ENCODE measurements at places on chromosomes 2 and 18.

DNA sequence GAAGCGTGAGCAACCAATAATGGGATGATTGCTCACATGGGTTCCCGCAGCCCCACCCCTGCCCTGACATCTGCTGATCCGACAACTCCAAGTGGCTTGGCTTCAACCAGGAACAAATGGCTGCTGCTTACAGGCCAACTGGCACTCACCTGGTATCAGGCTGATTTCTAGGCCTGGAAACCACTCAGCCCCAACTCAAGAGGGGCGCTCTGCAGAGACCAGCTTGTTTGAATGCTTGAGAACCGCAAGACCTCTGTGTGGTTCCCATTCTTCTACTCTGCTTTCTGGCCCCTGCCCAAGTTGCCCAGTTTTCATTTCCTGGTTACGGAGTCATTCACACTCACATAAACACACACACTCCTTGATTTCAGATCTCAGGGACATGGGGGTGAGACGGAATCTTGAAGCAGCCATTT, 52.0 kb downstream of the TNP1 start:
- no peak for DNase-seq

GRCh38 chr2:189557373-189557772, 23.2 kb downstream of the SLC40A1 start:
- DNase-seq = no peak

DNA sequence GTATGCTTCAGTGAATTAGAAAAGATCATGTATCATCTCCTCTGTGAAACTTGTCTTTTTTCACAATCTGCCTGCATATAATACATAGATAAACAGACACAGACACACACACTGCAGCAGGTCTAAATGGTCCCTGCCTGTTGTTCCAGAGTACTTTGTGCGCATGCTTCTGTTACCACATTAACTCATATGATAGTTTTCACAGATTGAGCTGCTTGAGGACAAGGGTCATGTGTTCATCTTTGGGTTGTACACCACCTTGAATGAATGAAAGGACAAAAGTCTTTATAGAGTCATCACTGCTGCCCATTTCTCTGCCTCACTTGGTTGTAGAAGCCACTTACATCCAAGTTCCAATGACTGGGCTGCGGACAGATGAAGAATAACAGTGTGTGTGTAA, 72.7 kb upstream of the GLS start:
- no peak for DNase-seq

GRCh38 chr18:22088029-22088428, 81.4 kb upstream of the GATA6 start:
- no peak for DNase-seq

GRCh38 chr2:223019390-223019930, 32.5 kb upstream of the KCNE4 start:
- no peak for DNase-seq

GRCh38 chr2:218658671-218659257, 659 bp downstream of the ZNF142 start:
- DNase-seq = no peak

- no peak for DNase-seq
Measured at GRCh38 chr2:222959358-222959757, 92.6 kb upstream of the KCNE4 start.

GRCh38 chr2:239626961-239627592, 226.3 kb upstream of the HDAC4 start:
- no peak for DNase-seq

- DNase-seq = no peak
Measured at GRCh38 chr2:158174495-158174894, 72.8 kb downstream of the UPP2 start.

DNA sequence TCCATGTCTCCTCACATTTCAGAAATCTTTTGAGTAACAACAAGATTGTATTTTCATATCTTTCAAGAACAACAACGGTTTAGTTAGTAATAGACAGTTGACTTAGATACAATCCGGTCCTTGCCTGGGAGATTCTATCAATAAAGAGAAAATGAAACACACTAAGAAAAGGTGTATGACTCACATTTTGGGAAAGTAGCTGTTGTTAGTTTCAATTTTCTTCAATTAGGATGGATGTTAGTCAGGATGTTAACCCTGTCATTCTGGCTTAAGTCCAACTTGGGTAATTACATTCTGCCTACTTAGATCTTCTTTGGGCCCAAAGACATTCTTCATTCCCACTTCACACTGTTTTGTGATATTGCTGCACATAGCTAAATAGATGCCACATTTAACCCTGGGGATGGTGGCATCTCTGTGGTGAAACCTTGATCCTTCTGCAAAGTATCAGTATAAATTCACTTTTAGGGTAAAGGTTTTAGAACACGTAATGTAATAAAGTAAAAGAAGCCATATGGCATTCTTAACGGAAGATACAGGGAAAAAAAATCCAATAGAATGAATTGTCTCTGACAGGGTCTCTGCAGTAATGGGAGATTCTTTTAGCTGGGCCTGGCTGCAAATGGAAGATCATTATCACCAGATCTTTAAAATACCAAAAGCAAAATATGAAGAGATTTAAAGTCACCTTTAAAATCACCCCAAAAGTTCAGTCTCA, 365.5 kb downstream of the FIGN start:
- no peak for DNase-seq

DNA sequence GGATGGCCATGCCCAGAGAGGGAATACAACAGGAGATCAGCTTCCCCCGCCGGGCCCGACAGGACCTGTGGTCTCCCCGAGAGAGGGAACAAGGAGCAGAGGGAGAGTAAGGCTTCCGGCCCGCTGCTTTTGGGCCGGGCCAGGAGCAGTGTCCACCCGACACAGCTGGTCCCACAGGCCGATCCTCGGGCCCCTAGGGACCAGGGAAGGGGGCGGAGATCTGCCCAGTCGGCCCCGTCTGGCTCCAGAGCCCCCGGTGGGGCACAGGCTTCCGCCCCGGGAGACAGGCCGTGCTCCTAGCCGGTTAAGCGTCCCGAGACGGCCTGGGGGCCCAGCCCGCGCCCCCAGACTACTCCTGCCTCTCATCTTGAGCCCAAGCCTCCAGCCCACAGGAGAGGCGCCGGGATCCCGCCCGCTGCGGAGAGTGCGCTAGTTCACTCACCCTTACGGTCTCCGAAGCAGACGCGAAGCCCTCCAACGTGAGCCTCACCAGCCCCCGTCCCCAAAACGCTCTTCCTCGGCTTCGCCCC, at the start of gene MCFD2:
Gene MCFD2 (minus strand): TSS at position 526 of the 530 bp plus-strand sequence. CDS start 6,635 bp downstream, outside the sequence.
- no peak for DNase-seq

GRCh38 chr2:181058378-181059269, 78.2 kb downstream of the UBE2E3 start:
- DNase-seq = no peak

- DNase-seq = no peak
Measured at GRCh38 chr2:182628916-182629315, 87.1 kb upstream of the DNAJC10 start.

- no peak for DNase-seq
Measured at GRCh38 chr2:127951026-127951425, 65.3 kb upstream of the AMMECR1L start.

GRCh38 chr2:188415754-188416083, 124.0 kb downstream of the GULP1 start:
- DNase-seq = no peak

GRCh38 chr18:22432657-22433137, 15.0 kb upstream of the CTAGE1 start:
- no peak for DNase-seq

GRCh38 chr2:127000937-127001336, 102.2 kb downstream of the TEX51 start:
- no peak for DNase-seq

GRCh38 chr2:227415538-227416424, 28.0 kb upstream of the SCYGR1 start:
- no peak for DNase-seq

DNA sequence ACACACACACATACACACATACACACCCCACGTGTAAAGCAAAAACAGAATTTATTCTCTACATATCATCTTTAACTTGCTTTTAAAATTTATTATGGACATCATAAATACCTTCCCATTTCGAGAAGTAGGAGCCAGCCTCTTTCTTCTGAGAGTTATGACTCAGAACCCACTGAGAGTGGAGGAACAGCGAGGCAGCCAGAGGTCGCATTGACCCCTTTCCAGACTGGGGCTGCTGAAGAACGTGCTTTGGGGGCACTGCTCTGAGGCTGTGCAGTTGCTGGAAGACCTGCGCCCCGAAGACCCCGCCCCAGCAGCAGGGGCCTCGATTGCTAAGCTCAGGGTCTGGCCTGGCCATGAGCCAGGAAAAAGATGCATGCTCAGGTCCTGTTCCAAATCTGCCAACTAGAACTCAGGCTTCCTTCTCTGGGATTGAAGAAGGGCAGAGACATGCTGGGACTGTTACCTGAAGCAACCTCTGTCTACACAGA, 133.8 kb upstream of the TWIST2 start:
- DNase-seq = no peak
